ENCODE measurements at places on chromosomes 4 and X. TPM values are rescaled to one million over a fixed set of nuclear protein-coding genes. Genes with fewer than 3 reads are reported as not detected.

DNA sequence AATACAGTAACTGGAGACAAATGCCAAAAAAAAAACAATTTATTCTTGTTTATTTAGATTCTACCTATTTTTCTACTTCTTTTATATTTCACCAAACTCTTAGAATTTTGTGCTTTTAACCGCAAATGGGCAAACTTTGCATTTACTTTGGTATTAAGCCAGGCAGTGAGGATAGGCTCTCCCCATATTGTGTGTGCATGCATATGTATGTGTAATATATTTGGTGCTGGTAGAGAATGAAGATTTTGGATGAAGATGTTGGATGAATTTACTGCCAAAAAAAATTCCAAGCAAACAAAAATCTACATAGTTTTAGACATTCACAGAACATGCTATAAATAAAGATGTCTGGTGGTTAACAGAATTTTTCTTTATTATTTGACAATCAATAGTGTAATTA lies 30.3 kb downstream of the GALNTL6 start:
- DNase-seq, result no peak

DNA sequence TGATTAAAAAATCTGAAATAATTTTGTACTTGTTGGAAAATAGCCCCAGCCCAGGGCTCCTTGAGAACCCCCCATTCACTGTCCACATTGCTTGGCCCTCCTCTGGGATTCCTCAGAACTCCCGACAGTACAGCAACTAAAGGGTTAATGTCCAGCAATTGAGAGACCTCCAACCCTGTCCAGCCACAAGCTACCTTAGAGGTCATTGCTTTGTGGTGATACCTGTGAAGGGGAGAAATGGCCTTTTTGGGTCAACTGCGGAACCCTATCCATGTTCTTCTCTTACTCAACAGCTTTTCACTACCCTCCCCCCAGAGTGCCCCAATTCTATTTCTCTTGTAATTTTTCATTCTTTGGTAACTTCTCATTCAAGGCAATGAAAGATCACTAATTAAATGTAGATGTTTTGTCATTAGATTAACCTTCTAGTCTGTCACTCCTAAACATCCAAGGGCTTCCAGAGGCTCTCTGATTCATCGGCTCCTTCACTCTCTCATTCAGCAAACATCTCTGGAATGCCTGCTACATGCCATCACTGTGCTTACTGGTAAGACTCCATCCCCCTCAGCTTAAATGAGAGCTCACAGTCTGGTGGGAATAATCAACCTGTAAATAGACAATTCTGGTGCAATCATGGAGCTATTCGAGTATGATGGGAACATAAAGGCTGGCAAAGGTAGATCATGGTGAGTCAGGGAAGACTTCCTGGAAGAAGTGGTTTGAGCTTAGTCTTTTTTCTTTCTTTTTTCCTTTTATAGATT lies 241.4 kb upstream of the PGRMC2 start:
- DNase-seq, result no peak

- DNase-seq, result no peak
Observed at GRCh38 chrX:134801267-134801666, 143.0 kb upstream of the PLAC1 start.

DNA sequence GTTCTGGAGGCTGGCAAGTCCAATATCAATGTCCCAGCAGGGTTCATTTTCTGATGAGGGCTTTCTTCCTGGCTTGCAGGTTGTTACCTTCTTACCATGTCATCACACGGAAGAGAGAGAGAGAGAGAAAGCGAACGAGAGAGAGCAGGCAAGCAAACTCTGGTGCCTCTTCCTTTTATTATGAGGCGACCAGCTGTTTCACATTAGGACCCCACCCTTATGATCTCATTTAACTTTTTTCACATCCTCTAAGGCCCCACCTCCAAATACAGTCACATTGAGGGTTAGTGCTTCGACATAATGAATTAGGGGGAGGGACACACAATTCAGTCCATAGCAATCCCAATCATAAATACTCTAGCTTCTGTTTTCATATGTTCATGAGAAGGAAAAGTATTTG lies 10.6 kb upstream of the GPR174 start:
- no peak for DNase-seq

DNA sequence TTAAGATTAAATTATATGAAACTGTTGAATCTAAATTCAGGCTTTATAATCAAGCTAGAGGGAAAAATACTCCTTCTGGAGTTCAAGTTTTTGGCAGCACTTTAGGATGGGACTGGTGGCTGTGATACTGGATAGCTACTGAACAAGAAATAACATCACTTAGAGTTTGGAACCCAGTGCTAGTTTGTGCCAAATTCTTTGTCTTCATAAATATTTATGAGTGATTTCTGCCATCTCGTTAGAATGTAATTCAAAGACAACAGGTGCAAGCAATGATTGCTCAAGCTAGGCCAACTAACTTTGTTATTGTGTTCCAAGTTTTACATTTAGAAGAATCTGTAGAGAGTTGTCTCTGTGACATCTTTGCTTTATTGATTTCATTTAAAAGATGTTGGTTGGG lies 417.9 kb downstream of the FAT4 start:
- no peak for DNase-seq

- DNase-seq, result peak; percentile 52
Observed at GRCh38 chrX:41085878-41086626, 807 bp downstream of the USP9X start.

DNA sequence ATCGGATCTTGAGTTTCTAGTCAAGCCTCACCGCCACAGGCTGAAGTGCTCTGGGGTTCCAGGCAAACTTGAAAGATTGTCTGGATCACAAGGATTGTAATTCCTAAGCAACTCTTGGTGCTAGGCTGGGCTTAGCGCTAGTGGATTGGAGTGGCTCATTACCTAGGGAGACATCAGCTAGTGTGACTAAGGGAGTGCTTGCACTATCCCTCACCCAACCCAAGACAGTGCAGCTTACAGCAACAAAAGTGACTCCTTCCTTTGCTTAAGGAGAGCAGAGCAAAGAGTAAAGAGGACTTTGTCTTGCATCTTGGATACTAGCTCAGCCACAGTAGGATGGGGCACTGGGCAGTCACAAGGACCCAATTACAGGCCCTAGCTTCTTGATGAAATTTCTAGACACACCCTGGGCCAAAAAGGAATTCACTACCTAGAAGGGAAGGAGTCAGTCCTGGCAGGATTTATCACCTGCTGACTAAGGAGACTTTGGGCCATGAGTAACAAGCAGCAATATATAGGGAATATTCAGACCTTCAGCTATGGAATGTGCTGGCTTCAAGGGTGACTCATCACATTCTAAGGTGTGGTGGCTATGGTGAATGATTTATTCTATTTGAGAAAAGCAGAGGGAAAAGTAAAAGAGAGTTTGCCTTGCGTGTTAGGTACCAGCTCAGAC lies 1212.4 kb downstream of the PCDH18 start:
- no peak for DNase-seq

DNA sequence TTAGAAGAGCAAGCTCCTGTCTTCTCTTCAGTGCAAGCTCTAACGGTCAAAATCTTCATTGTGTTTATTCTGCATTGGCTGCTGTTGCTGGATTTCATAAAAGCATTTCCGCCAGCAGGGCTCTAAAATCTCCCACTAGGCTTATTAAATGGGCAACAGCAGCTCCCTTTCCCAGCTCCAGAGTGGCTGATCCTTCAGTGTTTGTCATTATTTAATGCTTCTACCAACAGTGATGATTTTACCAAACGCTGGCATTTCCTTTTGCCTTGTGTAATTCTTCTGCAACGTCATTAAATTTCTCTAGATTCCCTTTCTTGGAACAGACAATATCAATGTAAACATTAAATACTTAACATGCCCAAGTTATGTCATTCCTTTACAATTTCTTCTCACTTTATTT lies 20.1 kb downstream of the SLC7A11 start:
- DNase-seq, result no peak

SPACA5 gene
- not detected for polyA plus RNA-seq

SOD3 gene
- 9.7 TPM for polyA plus RNA-seq

AKAP14 gene
- 0.26 TPM for polyA plus RNA-seq

H2BW2 gene
- 0.37 TPM for polyA plus RNA-seq

EREG gene
- polyA plus RNA-seq, result 0.16 TPM

Measured in renal cortex interstitium (tissue), 15 donors.